Stimulated activated CD8-positive, alpha-beta memory T cell treated with anti-CD3 and anti-CD28 coated beads, Interleukin-2, amount 100 ng/mL, for 1 hour (primary cell): ENCODE measurements at places on chromosomes 1 and 21.

- DNase-seq = no peak
Observed at GRCh38 chr1:198201956-198202784, 45.4 kb downstream of the NEK7 start.

- DNase-seq = no peak
Observed at GRCh38 chr1:236000781-236001180, 64.1 kb downstream of the NID1 start.

- no peak for DNase-seq
Observed at GRCh38 chr1:177926201-177926600, 43.7 kb downstream of the SEC16B start.

GRCh38 chr1:240732390-240732789, 120.4 kb upstream of the GREM2 start:
- DNase-seq = no peak

DNA sequence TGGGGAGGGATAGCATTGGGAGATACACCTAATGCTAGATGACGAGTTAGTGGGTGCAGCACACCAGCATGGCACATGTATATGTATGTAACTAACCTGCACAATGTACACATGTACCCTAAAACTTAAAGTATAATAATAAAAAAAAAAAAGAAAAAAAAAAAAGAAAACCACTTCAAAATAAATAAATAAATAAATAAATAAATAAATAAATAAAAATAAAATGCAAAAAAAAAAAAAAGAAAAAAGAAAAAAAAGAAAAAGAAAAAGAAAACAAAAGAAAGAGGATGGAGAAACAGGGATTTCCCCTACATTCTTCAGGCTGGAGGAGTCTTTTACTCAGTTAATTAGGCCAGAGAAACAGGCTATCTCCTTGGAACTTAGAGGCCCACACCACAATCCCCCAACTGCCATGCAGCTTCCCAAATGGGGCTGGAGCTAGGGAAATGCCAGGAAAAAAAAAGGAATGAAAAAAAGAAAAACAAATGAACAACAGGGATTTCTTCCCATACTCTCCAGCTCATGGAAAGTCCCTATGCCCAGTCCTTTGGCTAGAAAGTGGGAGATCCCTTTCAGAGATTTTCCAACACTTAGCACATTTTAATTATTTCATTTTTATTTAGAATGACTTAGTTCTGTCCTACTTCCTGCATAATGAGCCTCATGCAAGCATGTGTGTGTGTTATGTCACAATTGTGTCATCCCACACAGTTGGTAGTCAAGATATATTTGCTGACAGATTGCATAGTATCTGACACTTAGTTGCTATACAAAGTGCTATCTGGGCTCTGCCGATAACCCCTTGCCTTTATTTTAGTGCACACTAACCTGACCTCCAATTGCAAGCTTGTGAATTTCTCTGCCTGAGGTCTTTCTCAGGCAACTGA, 486.4 kb downstream of the PLPP3 start:
- no peak for DNase-seq

DNA sequence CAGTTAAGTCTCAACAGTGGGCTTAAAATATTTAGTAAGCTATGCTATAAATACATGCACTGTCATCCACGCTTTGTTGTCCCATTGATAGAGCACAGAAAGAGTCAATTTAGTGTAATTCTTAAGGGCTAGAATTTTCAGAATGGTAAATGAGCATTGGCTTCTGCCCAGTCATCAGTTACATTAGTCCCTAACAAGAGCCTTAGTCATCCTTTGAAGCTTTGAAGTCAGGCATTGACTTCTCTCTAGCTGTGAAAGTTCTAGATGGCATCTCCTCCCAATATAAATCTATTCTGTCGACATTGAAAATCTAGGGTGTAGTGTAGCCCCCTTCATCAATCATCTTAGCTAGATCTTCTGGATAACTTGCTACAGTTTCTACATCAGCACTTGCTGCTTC, 12.0 kb upstream of the LPGAT1 start:
- no peak for DNase-seq

DNA sequence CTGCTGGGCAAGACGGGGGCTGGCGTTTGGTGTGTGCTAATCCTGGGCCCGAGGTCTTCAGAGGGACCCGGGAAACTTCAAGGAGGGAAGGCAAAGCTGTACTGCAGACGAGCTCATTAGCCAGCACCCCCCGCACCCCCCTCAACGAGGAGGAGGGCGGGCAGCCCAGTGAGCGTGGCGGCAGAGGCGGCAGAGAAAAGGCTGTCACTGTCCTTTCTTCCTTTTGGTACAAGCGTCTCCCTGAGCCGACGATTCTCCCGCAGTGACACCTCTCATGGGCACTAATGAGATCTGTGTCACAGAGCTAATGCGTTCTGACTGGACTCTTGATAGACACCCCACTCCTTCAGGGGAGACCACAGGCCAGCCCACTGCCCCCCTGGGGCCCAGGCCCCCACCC, 29.5 kb downstream of the DMAP1 start:
- DNase-seq = no peak

DNA sequence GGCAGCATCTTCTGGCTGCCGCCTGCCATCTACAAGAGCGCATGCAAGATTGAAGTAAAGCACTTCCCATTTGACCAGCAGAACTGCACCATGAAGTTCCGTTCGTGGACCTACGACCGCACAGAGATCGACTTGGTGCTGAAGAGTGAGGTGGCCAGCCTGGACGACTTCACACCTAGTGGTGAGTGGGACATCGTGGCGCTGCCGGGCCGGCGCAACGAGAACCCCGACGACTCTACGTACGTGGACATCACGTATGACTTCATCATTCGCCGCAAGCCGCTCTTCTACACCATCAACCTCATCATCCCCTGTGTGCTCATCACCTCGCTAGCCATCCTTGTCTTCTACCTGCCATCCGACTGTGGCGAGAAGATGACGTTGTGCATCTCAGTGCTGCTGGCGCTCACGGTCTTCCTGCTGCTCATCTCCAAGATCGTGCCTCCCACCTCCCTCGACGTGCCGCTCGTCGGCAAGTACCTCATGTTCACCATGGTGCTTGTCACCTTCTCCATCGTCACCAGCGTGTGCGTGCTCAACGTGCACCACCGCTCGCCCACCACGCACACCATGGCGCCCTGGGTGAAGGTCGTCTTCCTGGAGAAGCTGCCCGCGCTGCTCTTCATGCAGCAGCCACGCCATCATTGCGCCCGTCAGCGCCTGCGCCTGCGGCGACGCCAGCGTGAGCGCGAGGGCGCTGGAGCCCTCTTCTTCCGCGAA, 3.8 kb downstream of the CHRNB2 start:
- DNase-seq = no peak
